ENCODE measurements at places on chromosomes 4 and X. TPM values are rescaled to one million over a fixed set of nuclear protein-coding genes. Genes with fewer than 3 reads are reported as not detected.
A peak's percentile ranks its signal among the peaks of the same experiment; 100 is the strongest.

DNA sequence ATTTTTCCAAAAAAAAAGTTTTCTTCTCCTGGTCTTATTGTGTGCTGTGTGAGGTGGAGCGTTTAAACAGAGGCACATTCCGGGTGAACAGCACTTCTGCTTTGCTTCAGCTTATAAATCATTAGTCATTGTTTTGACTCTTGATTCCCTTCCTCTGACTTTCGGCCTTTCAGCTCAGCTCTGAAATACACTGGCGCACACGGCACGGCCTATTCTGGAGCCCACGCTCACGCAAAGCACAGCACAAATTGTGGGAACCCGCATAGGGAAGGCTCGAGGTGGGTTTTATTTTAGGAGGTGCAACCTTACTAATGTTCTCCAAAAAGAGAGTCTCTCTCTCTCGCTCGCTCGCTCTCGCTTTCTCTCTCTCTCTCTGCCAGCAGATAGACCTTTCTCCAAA lies 4.0 kb downstream of the POU3F4 start:
- no peaks in the 10 kb centered on the region for H3K4me1 ChIP-seq
- no peak overlapping the region for H3K4me3 ChIP-seq
- H3K27ac ChIP-seq = no peak overlapping the region
- DNase-seq = no peak
- no peaks in the 10 kb centered on the region for H3K36me3 ChIP-seq
- H3K27me3 ChIP-seq = no peaks in the 10 kb centered on the region

DNA sequence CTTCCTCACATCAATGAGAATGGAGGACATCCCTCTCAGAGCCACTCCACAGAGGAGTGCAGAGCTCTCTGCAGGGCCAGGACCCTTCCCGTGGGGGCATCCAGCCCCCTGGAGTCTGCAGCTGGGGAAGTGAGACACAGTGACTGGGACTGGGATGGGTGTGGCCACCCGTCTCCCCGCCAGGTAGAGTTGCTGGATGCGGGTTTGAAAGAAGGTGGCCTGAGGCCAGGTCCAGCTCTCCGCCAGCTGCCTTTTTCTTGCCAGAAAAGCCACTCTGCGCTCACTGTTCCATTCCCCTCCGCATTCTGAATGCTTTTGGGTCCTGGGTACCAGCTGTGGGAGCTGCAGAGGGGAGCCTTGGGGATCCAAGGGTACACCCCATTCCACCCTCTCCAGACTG lies 82.6 kb downstream of the ABLIM2 start:
- H3K4me3 ChIP-seq = no peak overlapping the region
- no peaks in the 10 kb centered on the region for H3K27me3 ChIP-seq
- no peaks in the 10 kb centered on the region for H3K4me1 ChIP-seq

GRCh38 chrX:118976599-118977340 lies 2.4 kb downstream of the LONRF3 start:
- DNase-seq = peak; percentile 85
- H3K27ac ChIP-seq = no peak overlapping the region
- H3K4me3 ChIP-seq = no peak overlapping the region
- no peaks in the 10 kb centered on the region for H3K4me1 ChIP-seq
- no peaks in the 10 kb centered on the region for H3K36me3 ChIP-seq
- H3K27me3 ChIP-seq = no peaks in the 10 kb centered on the region

SLC39A8 gene
- 16.5 TPM for total RNA-seq

- no peaks in the 10 kb centered on the region for H3K27me3 ChIP-seq
- H3K36me3 ChIP-seq = no peaks in the 10 kb centered on the region
- no peak overlapping the region for H3K27ac ChIP-seq
- H3K4me1 ChIP-seq = no peaks in the 10 kb centered on the region
- no peak overlapping the region for H3K4me3 ChIP-seq
These were observed 82.8 kb downstream of the LNX1 start for GRCh38 chr4:53508446-53508845.

DNA sequence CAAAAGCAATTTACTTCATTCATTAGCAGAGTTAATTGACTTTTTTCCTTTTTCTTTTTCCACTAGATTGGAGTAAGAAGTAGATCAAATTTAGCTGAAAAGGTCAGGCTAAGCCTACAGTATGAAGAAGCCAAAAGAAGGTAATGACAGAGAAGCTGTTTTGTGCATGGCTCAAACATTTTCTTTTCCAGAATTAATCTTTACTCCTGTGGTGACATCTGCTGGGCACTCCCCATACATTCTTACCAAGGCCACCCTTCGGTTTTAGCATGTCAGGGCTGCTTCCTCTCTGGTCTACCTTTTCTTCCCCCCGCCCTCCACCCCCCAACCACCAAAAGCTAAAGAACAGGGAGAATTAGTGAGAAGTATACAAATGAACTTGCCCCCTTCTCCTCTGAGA lies 70.2 kb downstream of the CLDN22 start:
- no peak for DNase-seq
- no peak overlapping the region for H3K4me3 ChIP-seq
- no peaks in the 10 kb centered on the region for H3K36me3 ChIP-seq
- H3K27me3 ChIP-seq = peaks cover 1% of the 10 kb centered on the region

Measured in aorta (tissue), 5 donors.